ENCODE measurements at places on chromosomes 1 and 21.

- DNase-seq = no peak
These were observed 35.0 kb downstream of the MTOR start for GRCh38 chr1:11227106-11228077.

GRCh38 chr1:29964718-29965533, 728.6 kb downstream of the PTPRU start:
- DNase-seq = no peak

DNA sequence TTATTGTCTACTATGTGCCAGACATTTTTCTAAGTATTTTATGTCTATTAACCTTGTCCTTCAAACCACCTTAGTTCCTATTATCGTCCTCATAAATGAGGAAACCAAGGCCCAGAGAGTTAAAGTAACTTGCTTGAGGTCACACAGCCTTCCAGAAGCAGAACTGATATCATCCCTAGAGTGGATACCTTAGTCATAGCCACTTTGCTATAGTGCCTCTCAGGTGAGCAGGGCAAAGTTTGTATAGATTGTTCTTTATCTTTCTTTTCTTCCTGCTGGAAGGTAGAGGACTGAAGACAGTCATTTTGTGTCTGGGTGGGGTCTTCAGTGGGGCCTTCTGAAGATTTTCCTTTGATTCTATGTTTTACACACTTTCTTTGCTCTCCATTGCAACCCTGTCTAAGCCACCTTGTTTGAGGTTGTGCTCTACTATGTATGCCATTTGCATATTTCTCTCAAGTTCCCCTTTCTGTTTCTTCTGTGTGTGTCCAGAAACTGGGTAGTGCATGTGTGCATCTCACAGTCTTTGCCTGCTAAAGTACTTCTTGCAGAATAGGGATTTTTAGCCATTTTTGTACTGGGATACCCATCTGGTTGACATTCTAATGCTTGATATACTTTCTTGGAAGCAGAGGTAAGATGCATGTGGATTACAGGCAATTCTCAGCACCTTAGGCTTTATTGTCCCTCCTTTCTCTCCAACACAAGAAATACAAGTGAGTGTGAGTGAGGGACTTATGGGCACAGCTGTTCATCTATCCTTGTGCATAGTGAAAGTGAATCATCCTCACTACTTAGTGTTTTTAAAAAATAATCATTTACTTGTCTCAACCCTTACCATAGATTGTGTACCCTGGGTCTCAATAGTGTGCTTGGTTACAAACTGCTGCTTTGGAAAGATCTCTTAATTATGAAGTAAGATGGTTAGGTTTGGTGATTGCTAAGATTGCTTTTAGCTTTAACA, 207.6 kb upstream of the HMCN1 start:
- no peak for DNase-seq

- DNase-seq = no peak
These were observed 466.6 kb upstream of the PROX1 start for GRCh38 chr1:213521206-213521605.

DNA sequence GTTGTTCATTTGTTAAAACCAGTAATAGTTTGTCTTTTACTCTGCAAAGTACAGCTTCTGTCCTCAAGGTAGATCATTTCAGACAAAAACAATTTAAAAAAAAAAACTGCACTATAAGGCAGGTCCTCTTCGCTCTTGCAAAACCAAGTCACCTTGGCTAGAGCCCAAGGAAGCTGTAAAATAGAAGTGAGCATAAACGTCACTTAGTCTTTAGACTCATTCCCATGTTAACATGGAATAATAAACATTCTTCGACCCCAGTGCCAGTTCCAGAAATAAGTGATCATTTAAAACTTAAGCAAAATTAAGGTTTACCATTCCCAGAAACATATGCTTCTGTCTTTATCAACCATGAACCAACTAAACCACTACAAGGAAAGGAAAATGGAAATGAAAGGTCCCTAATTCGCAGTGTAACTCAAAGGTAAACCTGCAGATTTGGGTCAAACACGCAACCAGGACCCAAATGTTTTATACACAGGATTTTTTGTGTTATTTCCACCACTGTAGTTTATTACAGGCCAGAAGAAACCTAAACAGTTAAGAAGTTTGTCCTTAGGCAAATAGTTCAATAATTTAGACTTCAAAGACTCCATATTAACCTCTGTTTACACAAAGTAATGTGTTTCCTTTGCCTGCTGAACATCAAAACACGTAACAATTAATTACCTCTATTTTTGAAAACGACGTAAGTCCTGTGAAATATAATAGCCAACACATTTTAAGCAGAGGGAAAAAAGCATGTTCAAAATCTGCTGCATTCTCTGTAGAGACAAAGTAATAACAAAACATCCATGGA, 54.6 kb downstream of the TGFBR3 start:
- no peak for DNase-seq

DNA sequence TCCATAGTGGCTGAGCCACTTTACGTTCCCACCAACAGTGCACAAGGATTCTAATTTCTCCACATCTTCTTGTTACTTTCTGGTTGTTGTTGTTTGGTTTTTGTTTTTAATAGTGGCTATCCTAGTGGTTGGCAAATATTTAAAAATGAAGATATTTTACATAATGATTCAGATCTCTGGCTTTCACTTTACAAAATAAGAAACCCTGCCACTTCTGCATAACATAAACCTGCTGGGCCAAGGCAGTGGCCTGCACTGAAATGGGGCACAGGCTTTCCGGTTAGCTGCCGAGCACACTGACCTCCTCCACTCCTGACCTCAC, 320.4 kb downstream of the RPS6KC1 start:
- no peak for DNase-seq

GRCh38 chr1:151238467-151238739, 16.1 kb upstream of the PSMD4 start:
- no peak for DNase-seq

DNA sequence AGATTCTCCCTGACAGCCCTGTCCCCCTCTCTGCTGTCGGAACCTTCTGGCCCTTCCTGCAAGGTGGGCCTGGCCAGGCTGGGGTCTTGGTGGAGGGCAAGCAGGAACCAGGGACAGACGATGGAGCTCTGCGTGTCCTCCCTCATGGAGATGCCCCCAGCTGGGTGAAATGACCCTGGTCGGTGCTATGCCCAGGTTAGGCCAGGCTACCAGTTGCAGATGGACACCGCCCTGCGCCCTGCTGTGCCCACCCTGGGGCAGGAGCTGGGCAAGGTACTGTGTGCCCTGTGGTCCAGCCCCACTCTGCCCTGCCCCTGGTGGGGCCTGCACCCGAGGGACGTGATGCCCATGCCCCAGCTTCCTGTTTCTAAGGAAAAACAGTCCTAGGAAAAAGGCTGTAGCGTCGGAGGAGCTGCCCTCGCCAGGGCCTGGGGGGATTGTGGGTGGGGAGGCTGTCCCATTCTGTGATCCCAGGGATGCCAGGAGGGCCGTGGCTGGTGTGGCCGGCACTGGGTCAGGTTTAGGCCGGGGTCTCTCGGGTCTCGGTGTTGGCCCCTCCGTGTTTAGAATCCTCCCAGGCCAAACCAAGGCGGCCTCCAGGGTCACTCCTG, 77.6 kb downstream of the MORN1 start:
- DNase-seq = no peak

DNA sequence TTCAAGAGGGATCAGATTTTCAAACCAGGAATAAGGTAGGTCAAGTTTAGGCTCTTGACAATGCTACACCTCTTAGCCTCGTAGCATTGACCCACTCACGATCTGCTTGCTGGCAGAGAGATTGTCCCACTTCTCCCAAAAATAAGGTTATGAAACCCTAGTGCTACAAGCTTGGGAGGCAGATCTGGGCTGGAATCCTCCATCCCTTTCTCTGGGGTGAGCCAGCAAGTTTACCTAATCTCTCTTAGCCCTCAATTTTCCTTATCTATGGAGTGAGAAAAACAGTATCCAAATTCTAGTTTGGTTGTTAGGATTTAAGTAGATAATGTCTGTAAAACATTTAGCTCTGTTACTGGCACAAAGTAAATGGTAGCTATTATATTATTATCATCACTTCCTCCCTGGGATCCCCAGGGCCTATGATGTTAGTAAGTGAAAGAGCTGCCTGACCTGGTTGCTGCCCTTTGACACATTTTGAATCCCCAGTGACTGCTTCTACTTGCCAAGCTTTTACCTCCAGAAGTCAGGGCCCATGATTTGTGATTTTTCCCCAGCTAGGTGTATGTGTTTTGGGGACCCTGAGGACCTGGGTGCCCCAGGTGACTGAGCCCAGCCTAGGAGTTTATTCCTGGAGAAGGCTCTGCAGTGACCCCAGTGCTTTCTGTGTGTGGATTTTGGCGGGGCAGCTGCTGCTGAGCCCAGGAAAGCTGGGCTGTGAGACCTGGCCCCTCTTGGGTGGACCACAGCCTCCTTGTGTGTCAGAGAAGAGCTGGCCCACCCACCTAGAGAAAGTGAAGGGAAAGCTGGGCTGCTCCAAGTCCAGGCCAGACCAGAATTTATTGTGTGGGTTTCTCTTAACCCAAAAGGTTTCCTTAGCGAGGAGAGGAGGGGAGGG, 48.2 kb upstream of the VANGL1 start:
- DNase-seq = no peak

- DNase-seq = no peak
These were observed 720 bp upstream of the F3 start for GRCh38 chr1:94542088-94542870.

- DNase-seq = no peak
These were observed 199.2 kb downstream of the GRIK3 start for GRCh38 chr1:36835017-36835695.

DNA sequence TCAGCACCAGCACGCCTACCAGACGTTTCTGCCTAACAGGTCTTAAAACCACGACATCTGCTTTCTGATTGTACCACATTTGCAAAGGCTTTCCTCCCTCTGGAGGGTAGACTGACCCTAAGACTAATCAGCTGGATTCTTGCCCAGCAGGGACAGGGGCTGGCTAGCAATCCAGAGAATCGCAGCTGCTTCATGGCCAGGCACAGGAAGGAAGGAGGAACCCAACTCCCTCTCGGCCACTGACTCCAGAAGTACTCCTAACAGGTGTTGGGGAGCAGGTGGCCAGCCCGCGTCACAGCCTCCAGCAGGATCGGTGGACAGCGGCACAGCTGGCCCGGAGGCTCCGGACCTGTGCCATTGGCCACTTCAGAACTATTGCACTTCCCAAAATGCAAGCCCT, 180.8 kb downstream of the NPHP4 start:
- no peak for DNase-seq

- no peak for DNase-seq
These were observed 269.4 kb downstream of the RWDD3 start for GRCh38 chr1:95503278-95504030.

DNA sequence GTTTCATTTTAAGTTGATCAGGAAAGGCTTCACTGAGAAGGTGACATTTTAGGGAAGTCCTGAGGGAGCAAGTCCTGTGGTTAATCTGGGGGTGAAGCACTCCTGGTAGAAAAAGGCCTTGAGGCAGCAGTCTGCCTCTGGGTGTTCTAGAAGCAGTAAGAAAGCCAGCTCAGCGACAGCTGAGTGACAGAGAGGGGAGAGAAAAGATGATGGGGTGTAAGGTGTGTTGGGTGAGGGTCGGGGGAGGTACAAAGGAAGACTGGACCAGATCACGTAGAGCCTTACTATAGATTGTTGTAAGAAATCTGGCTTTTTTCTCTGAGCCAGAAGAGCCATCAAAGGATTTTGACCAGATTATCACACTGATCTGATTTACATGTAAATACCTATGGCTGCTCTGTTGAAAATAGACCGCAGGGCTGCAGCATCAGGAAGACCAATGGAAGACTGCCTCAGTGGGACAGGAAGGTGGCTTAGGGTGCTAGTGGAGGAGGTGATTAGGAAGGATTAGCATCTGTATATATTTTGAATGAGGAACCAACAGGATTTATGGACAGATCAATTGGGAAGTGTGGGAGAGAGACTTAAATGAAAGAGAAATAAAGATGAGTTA, 131.2 kb downstream of the CDC7 start:
- DNase-seq = no peak

DNA sequence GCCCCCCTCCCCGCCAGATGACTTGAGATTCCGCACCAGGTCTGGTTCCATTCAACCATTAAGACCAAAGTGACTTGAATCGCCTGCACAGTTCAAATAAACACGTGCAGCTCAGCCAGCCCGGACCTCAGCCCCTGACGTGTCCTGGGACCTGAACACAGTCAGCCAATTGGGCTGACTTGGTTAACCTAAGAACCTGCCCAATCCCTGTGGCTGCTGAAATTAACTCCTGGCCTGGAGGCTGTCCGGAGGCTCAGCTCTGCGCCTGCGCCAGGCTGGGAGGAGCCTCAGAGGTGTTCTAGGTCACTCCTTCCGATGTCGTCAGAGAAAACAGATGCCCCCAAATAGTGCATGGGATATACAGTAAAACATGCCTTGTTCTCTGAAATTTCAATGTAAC, 73.4 kb downstream of the SCCPDH start:
- DNase-seq = no peak

DNA sequence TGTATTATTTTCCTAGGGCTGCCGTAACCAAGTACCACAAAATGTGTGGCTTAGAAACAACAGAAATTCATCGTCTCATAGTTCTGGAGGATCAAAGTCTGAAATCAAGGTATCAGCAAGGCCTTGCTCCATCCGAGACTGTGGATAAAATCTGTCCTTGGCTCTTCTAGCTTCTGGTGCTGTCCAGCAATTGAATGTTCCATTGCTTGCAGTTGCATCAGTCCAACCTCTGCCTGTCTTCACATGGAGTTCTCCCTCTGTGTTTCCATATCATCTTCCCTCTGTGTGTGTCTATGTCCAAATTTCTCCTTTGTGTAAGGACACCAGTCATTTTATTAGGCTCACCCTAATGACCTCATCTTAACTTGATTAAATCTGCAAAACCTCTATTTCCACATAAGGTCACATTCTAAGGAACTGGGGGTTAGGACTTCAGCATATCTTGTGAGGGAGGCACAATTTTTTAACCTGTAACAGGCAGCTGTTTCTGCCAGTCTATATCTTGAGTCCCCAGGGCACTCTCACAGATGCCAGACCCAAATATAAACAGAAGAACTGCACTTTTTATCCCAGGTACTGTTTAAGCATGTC, 84.2 kb downstream of the ERG start:
- DNase-seq = no peak

GRCh38 chr1:225842788-225843425, 33.0 kb downstream of the EPHX1 start:
- DNase-seq = no peak

- no peak for DNase-seq
These were observed 235.2 kb downstream of the TRABD2B start for GRCh38 chr1:47761974-47762373.

DNA sequence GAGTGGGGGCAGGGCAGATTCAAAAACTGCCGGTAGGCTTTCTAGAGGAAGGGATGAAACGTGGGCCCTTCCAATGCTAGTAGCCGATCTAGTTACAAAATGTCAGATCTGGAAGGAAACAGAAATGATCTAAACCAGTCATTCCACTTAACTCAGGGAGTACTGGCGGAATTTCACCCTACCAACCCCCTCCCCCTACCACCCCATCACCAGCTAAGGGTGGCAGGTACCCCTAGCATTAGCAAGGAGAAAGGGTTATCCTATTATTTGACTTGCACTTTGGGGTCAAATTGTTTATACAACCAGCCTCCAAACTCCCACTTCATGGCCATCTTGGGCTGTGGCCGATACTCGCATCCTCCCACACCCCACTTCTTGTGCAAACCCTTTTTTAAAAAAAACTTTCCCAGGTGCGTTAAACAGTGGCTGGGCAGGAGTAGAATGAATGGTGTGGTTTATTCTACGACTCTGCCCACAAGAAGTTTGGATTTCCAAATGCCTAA, 644 bp upstream of the MRPL24 start:
- DNase-seq = no peak

- DNase-seq = no peak
These were observed 2.3 kb upstream of the GADD45A start for GRCh38 chr1:67682659-67683197.
